ENCODE measurements at places on chromosomes 12 and 14. TPM values are rescaled to one million over a fixed set of nuclear protein-coding genes. Genes with fewer than 3 reads are reported as not detected.

DNA sequence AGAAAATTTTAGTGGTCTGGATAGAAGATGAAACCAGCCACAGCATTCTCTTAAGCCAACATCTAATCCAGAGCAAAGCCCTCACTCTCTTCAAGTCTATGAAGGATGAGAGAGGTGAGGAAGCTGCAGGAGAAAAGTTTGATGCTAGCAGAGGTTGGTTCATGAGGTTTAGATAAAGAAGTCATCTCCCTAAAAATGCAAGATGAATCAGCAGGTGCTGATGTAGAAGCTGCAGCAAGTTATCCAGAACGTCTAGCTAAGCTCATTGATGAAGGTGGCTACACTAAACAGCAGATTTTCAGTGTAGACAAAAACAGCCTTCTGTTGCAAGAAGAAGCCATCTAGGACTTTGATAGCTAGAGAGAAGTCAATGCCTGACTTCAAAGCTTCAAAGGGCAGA is 48.5 kb downstream of the FBXO33 start:
- peaks cover 2% of the 10 kb centered on the region for H3K36me3 ChIP-seq
- no peaks in the 10 kb centered on the region for H3K27me3 ChIP-seq
- peaks cover 2% of the 10 kb centered on the region for H3K4me1 ChIP-seq
- H3K27ac ChIP-seq = no peak overlapping the region

The DCN gene
- 2,873 TPM for total RNA-seq

The TMBIM6 gene
- 290 TPM for total RNA-seq

DNA sequence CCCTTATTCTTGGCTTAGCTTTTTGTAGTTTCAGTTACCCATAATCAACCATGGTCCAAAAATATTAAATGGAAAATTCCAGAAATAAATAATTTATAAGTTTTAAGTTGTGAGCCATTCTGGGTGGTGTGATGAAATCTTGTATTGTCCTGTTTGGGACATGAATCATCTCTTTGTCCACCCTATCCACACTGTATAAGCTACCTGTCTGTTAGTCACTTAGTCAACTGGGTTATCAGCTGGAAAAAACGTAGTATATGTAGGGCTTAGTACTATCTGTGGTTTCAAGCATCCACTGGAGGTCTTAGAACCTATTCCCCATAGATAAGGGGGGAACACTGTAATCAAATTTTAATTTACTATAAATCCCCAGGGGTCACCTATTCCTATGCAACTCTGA is 52.7 kb downstream of the NKX2-1 start:
- no peaks in the 10 kb centered on the region for H3K36me3 ChIP-seq
- no peaks in the 10 kb centered on the region for H3K4me1 ChIP-seq
- H3K4me3 ChIP-seq = no peak overlapping the region
- H3K27ac ChIP-seq = no peak overlapping the region
- no peak for DNase-seq
- no peaks in the 10 kb centered on the region for H3K27me3 ChIP-seq

The SIX4 gene
- total RNA-seq = 6.0 TPM

GRCh38 chr12:12622418-12622817 is 10.7 kb downstream of the CREBL2 start:
- no peaks in the 10 kb centered on the region for H3K36me3 ChIP-seq
- H3K27me3 ChIP-seq = no peaks in the 10 kb centered on the region
- no peak for DNase-seq
- no peaks in the 10 kb centered on the region for H3K4me1 ChIP-seq
- no peak overlapping the region for H3K4me3 ChIP-seq

GRCh38 chr12:27076468-27076867 is 5.9 kb downstream of the C12orf71 start:
- DNase-seq = no peak
- H3K4me1 ChIP-seq = no peaks in the 10 kb centered on the region
- H3K4me3 ChIP-seq = no peak overlapping the region
- no peaks in the 10 kb centered on the region for H3K36me3 ChIP-seq
- H3K27me3 ChIP-seq = no peaks in the 10 kb centered on the region

The ADAMTS20 gene
- not detected for total RNA-seq

GRCh38 chr12:4496145-4496838 is 42.4 kb upstream of the RAD51AP1 start:
- no peak for DNase-seq
- no peaks in the 10 kb centered on the region for H3K27me3 ChIP-seq
- H3K36me3 ChIP-seq = no peaks in the 10 kb centered on the region
- H3K4me3 ChIP-seq = no peak overlapping the region

DNA sequence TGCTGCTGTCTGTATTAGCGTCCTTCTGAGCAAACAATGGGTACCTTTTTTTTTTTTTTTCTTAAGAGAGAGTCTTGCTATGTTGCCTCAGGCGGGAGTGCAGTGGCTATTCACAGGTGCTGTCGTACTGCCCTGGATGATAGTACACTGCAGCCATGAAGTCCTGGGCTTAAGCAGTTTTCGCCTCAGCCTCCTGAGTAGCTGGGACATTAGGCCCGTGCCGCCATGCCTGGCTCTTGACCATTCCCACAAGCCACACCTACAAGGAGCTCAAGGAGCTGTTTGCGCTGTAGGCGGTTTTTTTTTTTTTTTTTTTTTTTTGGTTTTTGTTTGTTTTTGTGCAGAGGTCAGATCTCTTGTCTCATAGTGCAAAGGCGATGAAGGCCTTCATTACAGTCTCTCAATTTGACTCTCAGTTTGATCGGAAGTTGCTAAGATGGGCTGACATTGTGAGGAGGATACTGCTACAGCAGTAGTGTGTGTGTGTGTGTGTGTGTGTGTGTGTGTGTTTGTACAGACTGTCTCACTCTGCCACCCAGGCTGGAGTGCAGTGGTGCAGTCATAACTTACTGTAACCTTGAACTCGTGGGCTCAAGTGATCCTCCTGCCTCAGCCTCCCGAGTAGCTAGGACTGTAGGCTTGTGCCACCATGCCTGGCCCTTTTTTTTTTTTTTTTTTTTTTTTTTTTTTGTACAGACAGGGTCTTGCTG is 34.2 kb downstream of the TRAF3 start:
- no peaks in the 10 kb centered on the region for H3K36me3 ChIP-seq
- H3K4me3 ChIP-seq = no peak overlapping the region
- no peaks in the 10 kb centered on the region for H3K4me1 ChIP-seq
- H3K27ac ChIP-seq = no peak overlapping the region
- no peaks in the 10 kb centered on the region for H3K27me3 ChIP-seq

The DCAF5 gene
- 56.9 TPM for total RNA-seq

- no peak overlapping the region for H3K4me3 ChIP-seq
- no peak overlapping the region for H3K27ac ChIP-seq
- no peaks in the 10 kb centered on the region for H3K4me1 ChIP-seq
- no peaks in the 10 kb centered on the region for H3K36me3 ChIP-seq
- H3K27me3 ChIP-seq = no peaks in the 10 kb centered on the region
Observed at GRCh38 chr12:104649921-104650320, 193.2 kb downstream of the CHST11 start.

The KCNK13 gene
- 0.48 TPM for total RNA-seq

DNA sequence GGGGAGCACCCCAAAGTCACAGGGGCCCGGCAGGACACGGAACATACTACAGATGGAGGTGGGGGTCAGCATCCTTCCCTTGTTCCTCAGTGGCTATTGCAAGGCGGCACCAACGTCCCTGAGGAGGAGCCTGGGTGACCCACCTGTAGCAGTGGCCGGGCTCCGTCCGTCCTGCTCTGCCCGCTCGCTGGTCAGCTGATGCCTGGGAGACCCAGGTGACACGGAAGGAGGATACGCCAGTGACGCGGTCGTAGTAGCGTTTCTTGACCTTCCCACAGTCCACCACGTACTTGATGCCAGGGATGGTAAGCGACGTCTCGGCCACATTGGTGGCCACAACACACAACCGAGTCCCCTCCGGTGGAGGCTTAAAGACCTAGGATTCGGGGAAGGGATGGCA is 24.7 kb downstream of the DHX37 start:
- no peak overlapping the region for H3K27ac ChIP-seq
- no peak overlapping the region for H3K4me3 ChIP-seq
- H3K4me1 ChIP-seq = no peaks in the 10 kb centered on the region
- no peak for DNase-seq
- no peaks in the 10 kb centered on the region for H3K27me3 ChIP-seq

GRCh38 chr12:39581592-39581991 is 38.0 kb downstream of the ABCD2 start:
- H3K4me1 ChIP-seq = no peaks in the 10 kb centered on the region
- H3K27ac ChIP-seq = no peak overlapping the region
- H3K27me3 ChIP-seq = no peaks in the 10 kb centered on the region
- no peak for DNase-seq

GRCh38 chr12:111780615-111781014 is 13.9 kb downstream of the ALDH2 start:
- H3K4me3 ChIP-seq = no peak overlapping the region
- H3K27ac ChIP-seq = no peak overlapping the region
- DNase-seq = no peak
- no peaks in the 10 kb centered on the region for H3K27me3 ChIP-seq
- no peaks in the 10 kb centered on the region for H3K4me1 ChIP-seq
- H3K36me3 ChIP-seq = peaks cover 15% of the 10 kb centered on the region

The OR6C75 gene
- total RNA-seq = not detected

All from aorta (tissue), 5 donors.